NCI-H526 treated with DMSO at 0.1 percent for 48 hours (cell line): ENCODE measurements at places on chromosomes 3 and 15.

GRCh38 chr3:28841441-28841840 is 439.4 kb upstream of the RBMS3 start:
- DNase-seq, result no peak

DNA sequence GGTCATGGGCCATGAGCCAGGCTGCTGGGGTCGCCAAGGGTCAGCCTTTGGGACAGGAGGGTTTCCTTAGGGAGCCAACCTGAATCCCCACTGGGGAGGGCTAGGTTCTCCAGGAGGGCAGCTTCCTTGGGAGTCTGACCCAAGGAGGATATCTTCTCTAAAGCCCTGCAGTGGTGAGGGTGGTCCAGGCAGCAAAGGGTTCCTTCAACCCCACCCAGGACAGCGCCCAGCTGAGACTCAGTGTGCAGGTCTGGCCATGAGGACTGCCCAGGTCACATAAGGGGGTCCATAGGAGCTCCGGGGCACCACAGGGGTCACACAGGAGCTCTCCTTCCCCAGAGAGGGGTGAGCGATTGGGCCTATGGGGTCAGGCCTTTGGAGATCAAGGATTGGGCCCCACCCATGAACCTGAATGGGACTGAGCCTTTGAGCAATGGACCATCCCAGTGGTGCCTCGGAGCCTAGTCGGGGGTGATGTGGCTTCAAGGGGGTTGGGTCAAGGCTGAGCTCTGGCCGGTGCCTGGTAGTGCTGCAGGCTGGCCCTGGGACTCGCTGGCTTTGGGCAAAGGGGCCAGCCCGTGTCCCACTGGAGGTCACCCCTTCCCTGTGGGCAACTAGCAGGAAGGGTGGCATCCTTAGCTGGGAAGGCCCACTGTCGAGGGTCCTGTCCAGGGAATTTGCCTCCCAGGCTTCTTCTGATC is 216.5 kb downstream of the SNRPN start:
- no peak for DNase-seq

DNA sequence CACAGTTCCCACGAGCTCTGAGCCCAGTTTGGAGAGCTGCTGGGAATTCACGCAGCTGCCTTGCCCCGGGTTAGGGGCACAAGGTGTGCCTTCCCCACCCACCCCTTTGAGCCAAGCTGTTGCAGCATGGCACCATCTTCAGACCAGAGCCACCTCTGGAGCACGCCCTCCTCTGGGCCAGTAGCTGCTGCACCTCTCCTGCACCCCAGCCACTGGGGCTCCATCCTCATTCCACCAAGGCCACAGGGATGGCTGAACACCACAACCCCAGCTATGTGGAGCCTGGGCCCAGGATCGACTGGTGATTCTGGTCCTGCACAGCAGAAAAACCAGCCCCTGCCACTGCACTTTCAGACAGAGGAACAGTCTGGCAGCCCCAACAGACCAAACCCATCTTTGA is 25.7 kb downstream of the TUBGCP5 start:
- DNase-seq, result no peak

DNA sequence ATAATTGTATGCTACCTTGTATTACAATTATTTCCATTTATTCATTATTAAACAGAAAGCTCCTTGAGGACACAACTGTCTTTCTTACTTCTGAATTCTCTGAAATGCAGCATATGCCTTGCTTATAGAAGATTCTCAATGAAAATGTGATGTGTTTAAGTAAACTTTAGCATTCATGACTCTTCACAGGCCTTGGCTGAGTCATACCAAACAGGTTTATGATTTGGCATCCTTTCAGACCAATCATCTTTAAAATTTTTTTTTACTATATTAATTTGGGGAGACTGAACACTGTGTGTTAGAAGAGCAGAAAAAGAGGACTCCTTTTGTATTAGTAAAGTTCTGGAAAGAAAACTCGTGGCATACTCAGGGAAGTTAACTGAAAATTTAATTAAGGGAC is 6.4 kb upstream of the GALK2 start:
- DNase-seq, result no peak

DNA sequence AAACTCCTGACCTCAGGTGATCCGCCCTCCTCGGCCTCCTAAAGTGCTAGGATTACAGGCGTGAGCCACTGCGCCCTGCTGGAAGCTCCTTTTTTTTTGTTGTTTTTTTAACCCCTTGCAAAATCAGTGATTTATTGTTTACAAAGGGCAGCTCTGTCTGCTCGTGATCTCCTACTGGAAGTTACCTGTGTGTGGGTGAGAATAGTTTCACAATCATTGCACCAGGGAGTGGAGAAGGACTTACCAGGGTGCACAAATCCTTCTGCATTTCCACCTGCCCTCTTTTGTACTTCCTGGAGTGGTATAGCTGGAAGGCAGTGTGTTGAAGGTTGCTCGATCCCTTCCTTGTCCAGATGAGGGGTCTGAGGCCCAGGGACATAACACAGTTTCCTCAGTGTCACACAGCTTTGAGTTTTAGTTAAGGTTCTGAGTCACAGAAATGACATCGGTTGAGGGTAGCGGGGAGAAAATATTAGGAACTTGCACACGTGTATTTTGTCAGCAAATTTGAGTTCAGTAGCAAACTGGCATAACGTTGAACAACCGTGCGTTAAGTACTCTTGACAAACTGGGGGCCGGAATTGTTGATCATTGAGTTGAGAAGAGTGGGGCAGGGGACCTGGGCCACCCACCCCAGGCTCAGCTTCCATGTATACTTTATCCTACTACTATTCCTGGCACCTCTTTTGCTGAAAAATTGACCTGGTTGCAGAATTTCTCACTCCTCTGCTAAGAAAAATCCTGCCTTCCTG is 11.3 kb upstream of the TRAK1 start:
- DNase-seq, result no peak

DNA sequence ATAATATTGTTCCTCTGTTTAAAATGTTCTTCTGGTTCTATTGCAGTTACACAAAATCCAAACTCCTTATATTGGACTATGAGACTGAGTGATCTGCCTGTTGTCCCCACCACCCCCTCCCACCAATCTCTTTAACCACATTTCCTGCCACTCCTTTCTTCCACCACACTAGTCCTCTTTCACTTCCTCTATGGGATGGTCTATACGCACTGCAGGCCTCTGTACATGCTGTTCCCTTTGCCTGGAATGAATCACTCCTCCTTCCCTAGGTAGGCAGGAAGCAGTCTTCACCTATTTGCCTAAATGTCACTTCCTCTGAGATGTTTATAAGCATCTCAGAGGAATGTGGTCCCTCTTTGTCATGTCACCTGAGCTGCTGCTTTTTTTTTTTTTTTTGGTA is 4.0 kb downstream of the MAP2K1 start:
- no peak for DNase-seq

GRCh38 chr3:80543154-80543553 is 775.4 kb upstream of the ROBO1 start:
- DNase-seq, result no peak

GRCh38 chr3:194715022-194715800 is 29.5 kb downstream of the FAM43A start:
- DNase-seq, result no peak

GRCh38 chr3:148077318-148077923 is 620.3 kb upstream of the AGTR1 start:
- DNase-seq, result no peak
